ENCODE measurements at places on chromosomes 5 and 9.

GRCh38 chr5:178165581-178165980, 11.9 kb upstream of the NHP2 start:
- DNase-seq = no peak

DNA sequence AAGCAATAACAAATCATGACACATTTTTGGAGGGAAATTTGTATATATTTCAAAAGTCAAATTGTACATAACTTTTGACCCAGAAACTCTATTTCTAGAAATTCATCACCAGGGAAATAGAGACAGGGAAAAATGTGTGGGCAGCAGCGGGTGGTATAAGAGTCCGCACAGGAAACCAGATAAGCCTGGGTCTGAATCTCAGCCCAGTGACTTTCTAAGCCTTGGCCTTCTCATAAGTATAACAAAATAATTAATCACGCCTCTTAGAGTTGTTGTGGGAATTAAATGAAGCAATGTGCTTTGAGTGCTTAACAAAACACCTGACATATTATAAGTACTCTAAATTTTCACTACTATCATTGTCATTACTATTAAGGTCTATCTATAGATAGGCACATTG, 149.2 kb upstream of the DAP start:
- DNase-seq = no peak

DNA sequence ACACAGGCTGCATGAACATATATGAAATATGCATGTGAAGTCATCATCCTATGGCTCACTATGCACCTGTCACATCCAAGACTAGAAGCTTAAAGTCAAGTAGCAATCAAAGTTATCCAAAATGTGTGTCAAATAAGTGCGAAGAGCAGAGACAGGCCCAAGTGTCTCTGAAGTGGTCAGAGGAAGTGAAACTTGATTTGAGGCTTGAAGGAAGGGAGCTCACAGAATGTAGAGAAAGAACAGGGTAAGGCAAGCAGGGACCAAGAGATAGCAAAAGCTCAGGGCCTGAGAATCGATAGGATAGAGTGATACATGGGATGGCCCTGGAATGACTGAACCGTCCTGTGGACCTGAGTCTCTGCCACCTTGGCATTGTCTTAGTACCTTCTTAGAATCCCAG, 274.3 kb upstream of the TRPC7 start:
- no peak for DNase-seq

DNA sequence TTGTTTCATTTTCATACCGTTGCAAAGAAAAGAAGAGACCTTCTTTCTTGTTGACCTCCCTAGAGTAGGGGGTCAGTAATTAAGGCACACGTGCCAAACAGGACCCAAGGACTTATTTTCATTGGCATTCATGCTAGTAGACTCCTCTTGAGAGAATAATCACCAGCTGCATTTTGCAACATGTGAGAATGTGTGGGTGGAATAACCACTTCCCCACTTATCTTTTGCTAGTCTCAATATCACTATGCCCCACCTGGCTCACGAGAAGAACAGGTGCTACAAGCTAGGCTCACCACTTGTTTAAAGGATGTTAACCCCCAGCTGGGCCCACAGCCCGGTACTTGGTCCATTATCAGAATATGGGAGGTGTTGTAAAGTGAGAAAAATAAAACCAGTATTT, 460.7 kb upstream of the MEF2C start:
- DNase-seq = no peak

GRCh38 chr9:19994296-19994695, 205.5 kb upstream of the SLC24A2 start:
- no peak for DNase-seq

DNA sequence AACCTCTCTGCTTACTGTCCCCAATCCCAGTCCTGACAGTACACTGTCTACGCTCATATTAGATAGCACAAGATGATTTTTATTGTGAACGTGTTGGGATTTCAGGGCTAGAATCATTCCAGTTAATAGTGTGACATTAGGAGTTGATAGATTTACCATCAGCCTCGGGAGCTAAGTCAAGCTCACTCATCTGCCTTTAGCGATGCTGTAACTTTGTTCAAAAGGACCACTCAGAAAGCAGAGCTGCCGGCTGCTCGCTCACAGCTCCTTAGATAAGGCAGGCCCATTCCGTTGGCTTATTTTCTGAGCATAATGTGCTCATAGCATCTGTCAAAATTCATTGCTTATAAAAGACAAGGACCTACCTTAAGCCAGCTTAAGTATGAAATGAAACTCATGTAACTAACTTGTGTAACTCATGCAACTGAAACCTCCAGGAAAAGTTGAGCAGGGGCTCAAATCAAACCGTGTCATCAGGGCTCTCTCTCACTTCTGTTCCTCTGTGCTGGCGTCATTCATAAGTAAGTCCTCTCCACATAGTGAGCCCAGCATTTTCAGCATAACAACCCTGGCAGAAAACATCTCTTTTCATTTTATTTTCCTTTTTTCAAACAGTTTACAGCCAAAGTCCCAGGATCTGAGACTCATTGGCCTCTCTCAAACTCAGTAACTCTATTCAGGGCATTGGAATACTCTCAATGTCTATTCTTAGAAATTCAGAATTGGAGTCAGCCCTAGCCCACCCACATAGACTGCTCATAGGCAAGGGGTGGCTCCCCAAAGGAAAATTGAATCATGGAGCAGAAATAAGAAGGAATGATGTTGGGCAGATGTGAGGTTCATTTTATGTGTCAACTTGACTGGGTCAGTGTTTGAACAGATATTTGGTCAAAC, 208.8 kb downstream of the MAN2A1 start:
- DNase-seq = no peak

DNA sequence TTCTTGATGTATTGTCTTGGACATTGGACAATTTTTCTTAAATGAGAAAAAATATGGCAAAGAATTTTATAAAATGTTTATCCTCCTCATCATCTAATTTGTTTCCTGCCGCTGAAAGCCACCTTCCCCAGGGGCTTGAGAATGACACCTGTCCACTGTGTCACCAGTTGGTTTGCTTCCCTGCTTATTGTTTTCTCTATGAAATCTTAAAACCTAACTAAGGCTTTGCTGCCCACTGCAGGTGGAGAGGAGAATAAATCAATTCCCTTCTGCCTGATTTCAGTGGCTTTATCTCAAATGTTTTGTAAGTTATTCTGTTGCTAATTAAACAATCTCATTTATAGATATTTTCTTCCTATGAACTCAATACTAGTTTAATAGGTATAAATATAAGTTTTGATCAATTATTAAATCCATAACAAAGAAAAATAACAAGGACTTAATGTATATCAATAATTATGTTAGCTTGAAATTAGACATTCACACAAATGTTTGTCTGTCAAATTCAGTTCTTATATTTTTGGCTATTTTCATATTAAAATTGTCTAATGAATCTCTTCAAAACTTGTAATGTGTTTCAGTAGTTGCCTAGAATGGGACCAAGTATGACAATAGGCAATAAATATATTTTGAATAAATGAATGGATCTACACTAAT, 822.5 kb downstream of the PTPRD start:
- DNase-seq = no peak

- no peak for DNase-seq
These were observed 158.8 kb downstream of the CEP120 start for GRCh38 chr5:123264394-123264793.

DNA sequence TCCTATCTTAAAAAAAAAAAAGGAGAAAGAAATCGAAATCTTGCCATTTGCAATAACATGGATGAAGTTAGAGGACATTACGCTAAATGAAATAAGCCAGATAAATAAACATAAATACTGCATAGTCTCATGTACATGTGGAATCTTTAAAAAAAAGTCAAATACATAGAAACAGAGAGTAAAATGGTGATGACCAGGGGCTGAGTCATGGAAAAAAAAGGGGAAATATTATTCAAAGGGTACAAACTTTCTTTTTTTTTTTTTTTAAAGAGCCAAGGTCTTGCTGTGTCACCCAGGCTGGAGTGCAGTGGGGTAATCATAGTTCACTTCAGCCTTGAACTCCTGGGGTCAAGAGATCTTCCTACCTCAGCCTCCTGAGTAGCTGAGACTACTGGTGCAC, 310.1 kb downstream of the ZNF608 start:
- no peak for DNase-seq

GRCh38 chr5:6264394-6264793, 114.0 kb downstream of the MED10 start:
- no peak for DNase-seq

DNA sequence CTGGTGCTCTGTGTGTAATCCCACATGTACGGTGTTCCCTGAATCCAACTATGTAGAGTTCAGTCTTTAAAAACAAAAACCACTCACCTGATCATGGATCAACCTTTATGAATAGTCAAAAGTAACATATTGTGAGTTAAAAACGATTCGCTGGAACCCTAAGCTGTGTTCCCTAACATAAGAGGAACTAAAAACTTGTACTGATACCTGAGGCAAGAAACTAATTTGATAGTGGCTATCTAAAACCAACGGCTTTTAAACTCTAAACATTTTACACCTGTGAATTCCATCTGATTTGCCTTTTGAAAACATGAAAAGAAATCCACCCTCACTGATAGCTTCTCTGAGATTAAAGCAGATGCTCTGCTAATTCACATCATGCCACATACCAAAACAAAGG, 101.5 kb downstream of the DEPDC1B start:
- no peak for DNase-seq

DNA sequence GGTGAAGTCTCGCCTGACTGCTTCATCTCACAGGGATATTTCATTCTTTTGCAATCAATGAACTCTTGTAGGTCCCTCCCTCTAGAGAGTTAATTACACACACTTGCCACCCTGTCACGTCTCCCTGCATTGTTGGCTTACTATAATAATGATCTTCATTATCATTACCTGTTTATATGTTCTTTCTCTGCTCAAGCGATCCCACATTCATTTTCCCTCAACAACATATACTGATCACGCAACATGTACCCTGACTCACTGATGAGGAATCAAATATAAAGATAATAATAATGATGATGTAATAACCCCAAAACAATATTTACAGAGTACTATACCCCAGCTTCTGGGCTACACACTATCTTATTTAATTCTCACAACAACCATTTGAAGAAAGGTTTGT, 88.5 kb downstream of the FEM1C start:
- no peak for DNase-seq

DNA sequence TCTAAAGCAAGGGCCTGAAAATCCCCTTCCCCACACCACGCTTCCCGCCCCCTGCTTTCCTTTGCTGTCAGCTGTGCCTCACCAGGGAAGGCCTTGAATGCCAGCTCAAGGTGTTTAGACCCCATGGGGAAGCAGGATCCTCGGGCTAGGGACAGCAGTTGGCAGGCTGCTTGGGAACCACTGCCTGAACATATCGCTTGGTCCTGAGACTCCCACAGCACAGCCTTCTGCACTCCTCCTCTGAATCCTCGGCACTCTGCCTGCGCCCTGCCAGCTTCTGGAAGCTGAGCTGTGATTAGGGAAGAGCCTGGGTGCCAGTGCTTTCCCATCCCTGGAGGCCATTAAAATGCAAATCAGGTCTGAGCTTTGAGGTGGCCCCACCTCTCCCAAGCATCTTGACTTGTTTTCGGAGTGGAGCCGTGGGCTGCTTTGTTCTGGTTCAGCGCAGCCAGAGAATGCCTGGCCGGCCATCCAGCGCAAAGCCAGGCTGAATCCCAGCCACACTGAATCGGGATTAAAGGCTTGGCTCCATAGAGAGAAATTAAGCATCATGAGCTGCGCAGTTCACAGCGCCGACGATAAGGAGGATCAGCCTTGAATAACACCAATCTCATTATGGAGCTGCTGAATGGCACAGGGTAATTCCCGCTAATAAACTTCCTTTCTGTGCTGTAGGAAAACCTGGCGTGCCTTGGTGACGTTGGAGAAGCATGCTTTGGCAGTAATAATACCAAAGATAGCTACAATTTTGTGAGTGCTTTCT, 40.0 kb downstream of the AMBP start:
- DNase-seq = no peak

GRCh38 chr5:33827885-33828284, 63.9 kb downstream of the ADAMTS12 start:
- no peak for DNase-seq

- DNase-seq = no peak
These were observed 120.3 kb downstream of the GRIA1 start for GRCh38 chr5:153610811-153611210.

DNA sequence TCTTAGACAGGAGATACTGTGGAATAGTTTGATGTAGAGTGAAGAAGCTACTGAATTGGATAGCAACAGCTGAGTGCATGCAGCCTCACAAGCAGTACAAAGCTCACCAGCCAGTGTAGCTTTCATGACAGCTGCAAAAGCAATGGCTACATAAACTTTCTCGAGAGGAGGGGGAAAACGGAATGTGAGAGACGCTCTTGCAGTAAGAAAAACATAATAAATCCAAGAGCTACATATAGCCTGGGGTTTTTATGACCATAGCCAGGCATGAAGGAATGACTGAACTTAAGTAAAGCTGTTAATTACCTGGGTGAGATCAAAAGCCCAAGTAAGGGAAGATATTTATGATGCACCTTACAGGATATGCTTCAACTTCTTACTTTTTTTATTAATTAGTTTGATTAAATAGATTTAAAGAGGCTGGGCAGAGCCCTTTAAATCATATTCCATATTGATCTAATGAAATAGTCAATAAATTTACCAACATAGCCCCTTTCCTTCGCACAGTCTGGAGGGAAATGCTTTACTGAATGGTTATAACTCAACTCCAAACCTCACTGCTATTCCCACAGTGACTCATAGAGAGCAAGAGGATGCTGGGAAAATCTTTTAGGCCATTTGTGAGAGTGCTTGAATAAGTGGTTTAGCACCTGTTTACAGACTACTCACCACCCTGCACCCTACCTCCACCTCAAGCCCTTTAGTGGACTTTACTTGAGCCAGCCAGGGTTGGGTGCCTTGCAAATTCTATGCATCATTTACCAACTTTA, 407.2 kb upstream of the CLINT1 start:
- DNase-seq = no peak

GRCh38 chr9:137710704-137711103, 91.9 kb downstream of the EHMT1 start:
- DNase-seq = no peak
